ENCODE measurements at places on chromosomes 16 and 17. TPM values are rescaled to one million over a fixed set of nuclear protein-coding genes. Genes with fewer than 3 reads are reported as not detected.

DNA sequence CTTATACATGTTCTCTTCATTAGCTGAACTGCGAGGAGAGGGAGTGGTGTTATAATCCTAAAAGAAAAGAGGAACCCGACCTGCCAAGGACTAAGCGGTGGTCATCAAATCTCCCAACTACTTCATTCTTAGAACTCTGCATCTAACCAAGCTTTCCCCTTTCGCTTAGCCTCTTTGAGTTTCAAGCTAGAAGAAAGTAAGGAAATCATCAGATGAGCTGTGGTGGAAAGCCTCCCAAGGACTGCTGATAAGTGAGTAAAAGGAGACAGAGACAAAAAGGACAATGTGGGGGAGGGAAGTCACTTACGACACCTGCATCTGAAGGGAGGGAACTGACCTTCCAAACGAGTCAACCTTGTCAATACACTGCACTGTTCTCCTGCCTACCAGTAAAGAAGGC, 121.3 kb downstream of the TRIM37 start:
- DNase-seq: no peak

The RHBDL3 gene
- 0.07 TPM for total RNA-seq

The SEPTIN12 gene
- total RNA-seq: not detected

DNA sequence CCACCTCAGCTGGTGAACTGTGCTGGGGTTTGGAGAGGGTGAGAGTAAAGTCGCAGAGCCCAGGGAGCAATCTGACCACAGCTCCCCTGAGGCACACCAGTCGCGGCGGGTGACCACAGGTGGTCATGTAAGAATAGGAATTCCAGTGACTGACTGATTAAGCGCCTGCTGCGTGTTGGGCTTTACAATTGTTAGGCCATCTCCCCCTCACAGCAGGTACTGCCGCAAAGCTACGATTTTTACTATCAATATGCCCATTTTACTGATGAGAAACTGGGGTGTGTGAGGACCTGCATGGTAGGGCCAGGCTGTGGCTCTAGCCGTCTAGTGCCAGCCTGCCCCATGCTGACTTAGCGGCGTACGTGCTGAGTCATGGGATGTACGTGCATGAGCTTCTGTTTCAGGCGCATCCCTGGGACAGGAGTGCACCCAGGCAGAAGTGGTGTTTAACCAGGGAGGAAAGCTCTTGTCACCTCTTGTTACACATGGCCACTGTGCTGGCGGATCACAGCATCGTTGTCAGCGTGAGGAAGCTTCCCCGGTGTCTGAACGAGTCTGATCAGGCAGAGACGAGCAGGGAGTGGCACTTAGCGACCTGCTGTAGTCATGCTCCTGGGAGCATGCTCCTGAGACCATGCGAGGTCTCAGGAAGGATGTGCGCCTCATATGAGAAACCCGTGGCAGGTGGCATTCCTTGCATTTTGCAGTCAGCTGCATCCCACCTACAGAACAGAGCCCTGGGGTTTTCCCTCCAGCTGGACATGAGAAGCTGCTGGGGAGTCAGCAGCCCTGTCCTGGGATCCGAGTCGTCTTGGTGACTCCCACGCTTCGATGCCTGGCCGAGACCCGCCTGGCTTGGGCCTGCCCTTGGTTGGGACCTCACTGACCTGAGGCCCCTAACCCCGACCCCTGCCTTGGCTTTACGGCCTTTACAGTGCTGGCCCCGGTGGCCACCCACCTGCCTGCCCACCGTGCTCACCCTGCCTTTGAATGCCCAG, 163.7 kb upstream of the CHMP6 start:
- peak; percentile 59 for DNase-seq

The KRT14 gene
- total RNA-seq: not detected

GRCh38 chr16:49055824-49056545, 225.7 kb downstream of the CBLN1 start:
- DNase-seq: no peak

DNA sequence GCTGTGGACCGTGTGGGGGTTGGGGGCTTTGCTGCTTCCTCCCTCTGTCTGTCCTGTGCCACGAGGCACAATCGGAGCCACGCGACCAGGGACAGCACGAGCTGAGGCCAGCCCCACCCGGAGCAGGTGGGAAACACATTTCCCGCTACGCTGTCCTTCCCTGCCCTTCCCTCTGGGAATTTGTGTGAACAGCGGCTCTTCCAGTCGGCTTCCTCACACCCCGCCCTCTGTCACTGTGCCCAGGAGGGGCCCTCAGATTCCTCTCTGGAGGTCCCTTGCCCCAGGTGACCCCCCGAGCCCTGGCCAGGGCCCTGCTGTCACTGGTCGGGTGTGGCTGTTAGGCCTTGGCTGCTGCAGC, 19.6 kb downstream of the SPIRE2 start:
- no peak for DNase-seq

The ZNF23 gene
- total RNA-seq: 8.8 TPM

- DNase-seq: no peak
Observed at GRCh38 chr17:74070998-74071679, 132.3 kb upstream of the RPL38 start.

GRCh38 chr17:79738643-79739042, 7.9 kb downstream of the ENPP7 start:
- no peak for DNase-seq

- no peak for DNase-seq
Observed at GRCh38 chr16:55101026-55101425, 170.4 kb downstream of the IRX5 start.

The MYCBPAP gene
- 1.4 TPM for total RNA-seq

- DNase-seq: no peak
Observed at GRCh38 chr17:62581764-62582163, 45.7 kb upstream of the MRC2 start.

The KRTAP3-1 gene
- not detected for total RNA-seq

The CCL16 gene
- 1.9 TPM for total RNA-seq

The ACSM2A gene
- not detected for total RNA-seq

The C17orf78 gene
- not detected for total RNA-seq

The PPP1R27 gene
- total RNA-seq: not detected

DNA sequence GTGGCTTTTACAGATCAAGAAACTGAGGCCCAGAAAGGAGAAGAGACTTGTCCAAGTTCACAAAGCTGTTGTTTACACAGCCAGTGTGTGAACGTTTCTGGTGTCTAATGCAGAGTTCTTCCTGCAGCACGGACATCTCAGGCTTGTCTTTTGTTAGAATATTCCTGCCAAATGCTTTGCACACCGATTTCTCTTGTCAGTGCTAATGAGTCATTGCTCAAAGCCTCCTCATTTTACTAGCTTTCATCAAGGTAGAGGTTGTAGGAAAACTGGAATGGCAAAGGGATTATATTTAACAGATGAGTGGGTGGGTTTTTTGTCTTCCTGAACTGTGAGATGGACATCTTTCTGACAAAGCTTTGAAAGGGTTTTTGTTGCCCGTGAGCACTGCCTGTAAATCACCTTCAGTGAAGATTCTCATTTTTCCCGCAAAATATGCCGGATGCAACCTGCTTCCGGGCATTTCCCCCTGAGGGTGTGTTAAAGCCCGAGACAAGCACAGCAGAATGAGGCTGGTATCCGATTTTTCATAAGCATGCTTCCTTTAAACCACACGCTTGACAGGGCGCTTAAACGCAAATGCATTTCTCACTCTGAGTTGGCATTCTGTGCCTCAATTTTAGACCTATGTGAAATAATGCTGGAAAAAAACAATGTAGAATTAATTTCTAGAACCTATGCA, 14.7 kb downstream of the PMM2 start:
- DNase-seq: no peak

DNA sequence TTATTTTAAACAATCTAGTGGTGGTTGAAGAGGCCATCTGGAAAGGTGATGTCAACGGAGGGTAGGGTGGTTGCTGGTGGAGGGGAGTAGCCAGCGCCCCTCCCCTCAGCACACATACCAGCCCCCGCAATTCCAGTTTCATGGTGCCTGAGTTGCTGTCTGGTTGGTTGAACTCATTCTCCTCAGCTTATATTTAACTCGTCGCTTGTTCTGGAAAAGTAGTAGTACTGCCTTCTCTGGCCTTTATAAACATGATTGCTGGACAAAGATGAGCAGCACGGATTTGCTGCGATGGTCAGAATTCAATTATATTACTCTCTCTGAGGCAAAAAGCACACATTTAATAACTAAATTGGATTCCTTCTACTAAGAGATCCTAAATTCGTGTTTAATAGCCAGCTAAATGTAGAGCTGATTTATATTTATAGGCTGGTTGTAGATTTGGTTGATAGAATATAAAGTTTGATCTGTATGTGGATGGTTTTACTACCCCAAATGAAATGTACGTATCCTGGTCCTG, 238.0 kb upstream of the TBX2 start:
- no peak for DNase-seq

- peak; percentile 84 for DNase-seq
Observed at GRCh38 chr16:47018223-47018891, 44.9 kb upstream of the DNAJA2 start.

DNA sequence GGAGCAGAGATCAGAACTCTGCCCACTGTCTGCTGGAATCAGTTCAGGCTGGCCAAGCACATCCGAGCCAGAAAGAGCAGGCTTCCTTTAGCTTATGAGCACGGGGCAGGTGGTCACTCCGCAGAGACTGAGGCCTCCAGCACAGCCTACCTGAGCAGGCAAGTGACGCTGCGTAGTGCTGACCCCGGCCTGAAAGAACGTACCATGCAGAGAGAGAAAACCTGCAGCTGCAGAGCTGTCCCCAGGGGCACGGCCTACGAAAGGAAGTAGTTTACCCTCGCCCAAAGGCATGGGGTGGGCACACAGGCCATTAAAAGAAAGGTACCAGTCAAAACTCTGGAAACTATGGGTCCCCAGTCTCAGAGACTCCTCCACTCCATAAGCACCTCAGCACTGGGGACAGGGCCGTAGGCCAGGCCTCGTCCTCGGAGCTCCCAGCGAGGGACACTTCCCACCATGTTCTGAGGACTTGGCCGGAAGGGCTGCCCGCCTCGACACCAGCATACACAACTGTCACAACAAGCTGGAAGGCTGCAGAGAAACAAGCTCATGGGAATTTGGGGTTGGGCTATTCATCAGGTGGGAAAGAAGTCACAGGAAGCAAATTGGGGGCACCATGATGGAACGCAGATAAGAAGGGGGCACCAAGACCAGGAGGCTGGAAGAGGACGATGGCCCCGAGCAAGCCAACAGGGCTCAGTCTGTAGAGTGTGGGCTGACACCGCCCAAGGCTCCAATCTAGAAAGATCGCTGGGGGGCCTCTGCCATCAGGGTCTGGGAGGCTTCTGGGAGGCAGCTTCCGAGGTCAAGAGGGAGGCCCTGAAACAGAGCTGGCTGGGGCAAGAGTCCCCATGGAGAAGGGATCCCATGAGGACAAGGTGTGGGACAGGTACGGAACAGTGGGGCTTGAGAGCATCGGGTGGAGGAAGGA, 21.2 kb downstream of the MEAK7 start:
- DNase-seq: peak; percentile 47

The RDM1 gene
- total RNA-seq: 0.52 TPM

The PRCD gene
- total RNA-seq: 9.6 TPM

GRCh38 chr16:74271872-74272271, 24.7 kb upstream of the PSMD7 start:
- DNase-seq: no peak

DNA sequence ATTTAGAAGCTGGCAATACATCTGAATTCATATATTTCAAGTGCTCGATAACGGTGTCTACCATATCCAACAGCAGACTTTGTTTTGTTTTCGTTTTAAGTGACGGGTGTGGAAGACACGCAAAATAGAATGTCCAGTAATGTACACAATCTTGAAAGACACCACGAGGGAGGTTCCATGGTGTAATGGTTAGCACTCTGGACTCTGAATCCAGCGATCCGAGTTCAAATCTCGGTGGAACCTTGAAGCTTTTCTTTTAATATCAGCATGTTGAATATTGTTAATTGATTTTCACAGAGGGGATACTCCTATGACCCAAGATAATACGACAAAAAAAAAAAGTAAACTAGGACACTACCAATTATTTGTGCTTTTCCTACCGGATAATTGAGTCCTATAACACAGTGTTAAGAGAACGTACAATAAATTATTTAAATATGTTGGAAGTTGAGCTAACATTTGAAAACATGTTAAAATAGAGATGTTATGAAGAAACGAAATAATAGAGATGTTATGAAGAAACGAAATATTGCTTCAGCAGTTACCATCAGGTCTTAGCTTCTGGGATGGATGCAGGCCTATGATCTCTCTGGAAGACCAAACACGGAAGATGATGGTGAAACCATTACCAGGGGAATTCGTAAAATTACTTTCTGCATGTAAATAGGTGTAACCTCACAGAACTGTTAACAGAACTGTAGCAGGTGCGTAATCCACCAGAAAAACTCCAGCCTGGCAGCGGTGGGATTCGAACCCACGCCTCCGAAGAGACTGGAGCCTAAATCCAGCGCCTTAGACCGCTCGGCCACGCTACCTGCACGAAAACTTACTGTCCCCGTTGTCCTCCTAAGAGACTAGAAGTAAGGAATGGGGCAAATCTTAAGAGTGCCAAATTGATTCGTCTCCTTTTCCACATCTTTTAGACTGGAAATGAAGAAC, 1.5 kb upstream of the ALOXE3 start:
- peak; percentile 87 for DNase-seq

DNA sequence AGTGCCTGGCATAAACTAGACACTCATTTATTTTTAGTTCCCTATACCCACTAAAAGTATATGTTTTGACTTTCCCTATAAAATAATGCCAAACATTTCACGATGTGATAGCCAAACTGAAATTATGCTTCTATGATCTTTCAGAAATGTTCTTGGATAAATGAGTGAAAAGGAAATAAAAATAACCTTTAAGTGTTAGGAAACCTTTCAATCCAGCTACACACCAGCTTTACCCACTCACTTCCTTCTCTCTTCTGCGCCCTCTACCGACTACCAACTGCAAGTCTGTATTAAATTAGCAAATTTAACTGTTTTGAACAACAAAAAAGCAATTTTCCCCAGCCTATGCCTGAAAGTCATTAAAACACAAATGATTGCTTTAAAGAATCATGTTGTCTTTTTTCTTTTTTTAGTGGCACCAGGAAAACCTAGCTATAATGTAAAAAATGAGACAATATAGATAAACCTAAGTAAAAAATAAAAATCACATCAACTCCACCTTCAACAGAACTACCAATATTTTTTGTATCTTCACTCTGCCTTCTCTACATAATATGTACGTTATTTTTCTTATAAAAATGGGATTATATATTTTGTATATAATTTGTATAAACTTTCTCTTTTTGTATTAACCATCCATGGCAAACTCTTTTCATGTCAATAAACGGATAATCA, 13.2 kb upstream of the TMEM100 start:
- no peak for DNase-seq

GRCh38 chr16:79800016-79800608, 199.6 kb upstream of the MAF start:
- no peak for DNase-seq

The KRT33A gene
- total RNA-seq: not detected

DNA sequence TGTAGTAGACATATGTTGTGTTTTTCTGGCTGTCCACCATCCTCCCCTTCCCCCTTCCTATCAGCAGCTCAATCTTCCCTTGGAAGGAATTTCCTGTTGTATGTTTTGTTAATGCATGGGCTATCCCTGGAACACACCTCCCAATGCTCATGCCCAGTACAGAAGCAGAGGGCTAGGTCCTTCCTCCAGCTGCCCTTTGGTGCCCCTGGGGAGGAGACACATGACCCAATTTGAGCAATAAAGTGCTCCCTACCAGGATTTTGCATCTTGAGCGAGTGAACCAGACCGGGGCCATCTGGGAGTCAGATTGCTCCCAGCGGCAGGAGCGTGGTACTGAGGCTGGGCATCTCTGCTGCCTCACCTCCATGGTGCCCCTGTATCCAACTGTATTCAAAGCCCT, 141.5 kb upstream of the MED13 start:
- DNase-seq: no peak

The OR3A3 gene
- total RNA-seq: 0.60 TPM

The KRT25 gene
- total RNA-seq: not detected

The SMIM36 gene
- total RNA-seq: not detected
